ENCODE measurements at places on chromosomes 5 and 9. TPM values are rescaled to one million over a fixed set of nuclear protein-coding genes. Genes with fewer than 3 reads are reported as not detected.

Gene ADAMTSL2
- total RNA-seq: not detected

Gene SNCAIP
- total RNA-seq: not detected

Gene RNF130
- total RNA-seq: 15.3 TPM

Gene OXCT1
- 26.5 TPM for total RNA-seq

Gene ZNF366
- total RNA-seq: 0.39 TPM

Gene AGXT2
- total RNA-seq: not detected

Gene FAM221B
- total RNA-seq: not detected

DNA sequence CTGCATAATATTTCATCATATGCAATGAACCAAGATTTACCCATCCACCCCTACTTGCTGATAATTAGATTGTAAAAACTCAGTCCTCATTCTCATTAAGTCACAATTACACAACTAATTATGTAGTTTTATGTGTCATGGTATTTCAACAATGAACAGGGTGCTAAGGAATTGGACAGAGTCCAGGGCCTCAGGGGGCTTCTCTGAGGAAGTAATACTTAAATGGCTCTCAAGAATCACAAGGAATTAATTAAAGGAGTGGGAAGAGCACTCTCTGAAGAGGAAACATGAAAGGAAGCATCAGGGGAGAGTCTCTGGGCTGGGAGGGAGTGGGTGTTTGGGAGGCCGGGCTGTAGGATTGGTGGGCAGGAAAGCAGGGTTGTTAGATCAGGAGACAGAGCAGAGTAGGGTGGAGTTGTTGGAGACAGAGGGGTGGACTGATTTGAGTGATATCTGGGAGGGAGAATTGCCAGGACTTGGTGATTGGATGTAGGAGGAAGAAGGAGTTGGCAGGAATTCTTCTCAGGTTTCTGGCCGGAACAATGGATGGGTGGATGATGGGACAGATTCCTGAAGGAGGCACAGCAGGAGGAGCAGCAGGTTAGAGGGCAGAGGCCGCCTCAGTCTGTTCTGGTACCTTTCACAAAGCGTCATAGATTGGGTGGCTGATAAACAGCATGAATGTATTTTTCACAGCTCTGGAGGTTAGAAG is 23.0 kb upstream of the NSG2 start:
- DNase-seq: no peak

GRCh38 chr5:78717674-78718584 is 69.4 kb upstream of the LHFPL2 start:
- DNase-seq: no peak

DNA sequence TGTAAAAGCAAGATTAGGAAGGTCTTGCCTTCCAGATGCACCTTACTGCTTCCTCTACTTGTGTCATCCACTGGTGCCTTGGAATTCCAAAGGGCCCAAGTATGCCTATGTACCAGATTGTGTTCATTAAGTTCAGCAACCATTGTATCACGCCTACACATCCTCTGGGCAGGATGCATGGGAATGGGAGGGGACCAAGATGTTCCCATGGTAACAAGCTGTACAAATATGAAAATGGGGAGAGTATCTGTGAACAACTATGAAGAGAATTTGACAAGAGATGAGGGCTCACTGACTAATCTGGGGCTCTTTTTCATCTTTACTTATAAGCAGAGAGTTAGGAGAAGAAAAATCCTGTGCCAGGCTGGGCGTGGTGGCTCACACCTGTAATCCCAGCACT is 137.8 kb upstream of the MAP1B start:
- DNase-seq: no peak

DNA sequence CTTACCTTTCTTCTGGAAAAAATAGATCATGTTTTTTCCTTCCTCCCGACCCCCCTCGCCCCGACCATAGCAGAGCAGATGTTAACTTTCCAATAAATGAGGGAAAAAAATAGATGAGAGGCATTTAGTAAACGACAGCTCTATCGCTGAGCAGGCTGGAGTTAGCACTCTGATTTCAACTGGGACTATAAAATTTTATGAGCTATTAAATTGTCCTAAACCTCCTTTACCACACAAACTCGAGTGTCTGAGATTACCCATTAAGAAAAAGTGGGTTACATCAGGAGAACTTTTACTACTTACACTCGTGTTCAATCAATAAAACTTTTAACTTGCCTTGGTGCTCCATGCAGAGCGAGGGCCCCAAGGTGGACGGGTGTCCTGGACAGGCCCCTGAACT is 59.8 kb upstream of the RNU6ATAC start:
- no peak for DNase-seq

DNA sequence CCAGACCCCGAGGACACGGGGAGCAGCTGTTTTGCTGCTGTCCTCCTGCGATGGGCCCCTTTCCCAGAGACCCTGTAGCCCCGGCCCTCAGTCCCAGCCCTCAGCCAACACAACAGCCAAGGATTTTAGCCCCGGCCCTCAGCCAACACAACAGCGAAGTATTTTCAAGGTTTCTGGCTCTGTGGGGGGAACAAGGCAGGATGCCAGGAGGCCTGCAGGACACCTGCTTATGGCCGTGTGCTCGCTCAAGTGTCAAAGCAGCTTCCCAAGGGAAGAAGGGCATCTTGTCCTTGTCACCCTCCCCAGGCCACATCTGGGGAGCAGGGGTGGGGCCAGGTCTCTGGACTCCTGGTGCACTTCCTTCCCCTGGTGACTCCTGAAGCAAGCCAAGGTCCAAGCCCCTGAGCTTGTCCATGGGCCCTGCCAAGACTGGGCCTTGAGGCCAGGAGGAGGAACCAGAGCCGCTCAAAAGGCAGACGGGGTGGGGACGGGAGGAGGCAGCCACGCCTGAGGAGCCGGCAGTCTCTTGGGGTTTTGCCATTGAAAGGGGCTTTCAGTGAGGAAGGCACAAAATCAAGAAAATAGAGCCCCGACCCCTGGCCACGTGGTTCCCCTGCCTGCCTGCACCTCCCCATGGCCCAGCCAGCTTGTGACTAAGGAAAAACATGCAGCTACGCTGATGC is 10.8 kb downstream of the KCNT1 start:
- no peak for DNase-seq

DNA sequence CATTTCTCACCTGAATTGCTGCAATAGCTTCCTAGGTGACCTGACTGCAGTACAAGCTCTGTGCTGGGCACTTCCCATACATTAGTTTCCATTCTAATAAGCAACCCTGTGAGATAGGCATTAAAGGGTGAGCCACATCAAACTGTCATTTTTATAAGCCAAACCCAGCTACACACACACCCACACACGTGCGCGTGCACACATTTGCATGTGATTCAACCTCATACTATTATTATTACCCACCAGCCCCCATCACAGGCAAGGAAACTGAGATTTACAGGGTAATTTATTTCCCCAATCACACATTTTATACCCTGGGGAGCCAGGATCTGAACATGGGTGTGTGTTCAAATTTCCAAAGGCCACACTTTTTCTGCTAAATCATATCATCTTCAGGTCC is 93.6 kb downstream of the TTLL11 start:
- no peak for DNase-seq

DNA sequence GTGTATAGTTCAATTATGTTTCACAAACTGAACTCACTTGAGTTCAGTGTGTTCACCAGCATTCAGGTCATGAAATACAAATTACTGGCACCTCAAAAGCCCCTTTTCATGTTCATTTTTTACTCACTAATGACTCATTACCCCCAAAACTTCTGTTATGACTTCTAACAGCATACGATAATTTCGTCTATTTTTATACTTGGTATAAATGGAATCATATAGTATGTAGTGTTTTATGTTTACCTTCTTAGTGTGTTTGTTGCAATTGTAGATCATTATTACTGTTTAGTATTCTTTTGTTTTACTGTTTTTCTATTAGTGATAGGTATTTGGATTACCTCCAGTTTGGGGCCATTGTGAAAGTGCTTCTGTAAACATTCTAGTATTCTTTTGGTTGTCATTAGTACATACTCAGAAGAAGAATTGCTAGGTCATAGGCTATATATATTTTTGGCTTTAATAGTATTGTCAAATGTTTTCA is 33.4 kb downstream of the DDX4 start:
- no peak for DNase-seq

DNA sequence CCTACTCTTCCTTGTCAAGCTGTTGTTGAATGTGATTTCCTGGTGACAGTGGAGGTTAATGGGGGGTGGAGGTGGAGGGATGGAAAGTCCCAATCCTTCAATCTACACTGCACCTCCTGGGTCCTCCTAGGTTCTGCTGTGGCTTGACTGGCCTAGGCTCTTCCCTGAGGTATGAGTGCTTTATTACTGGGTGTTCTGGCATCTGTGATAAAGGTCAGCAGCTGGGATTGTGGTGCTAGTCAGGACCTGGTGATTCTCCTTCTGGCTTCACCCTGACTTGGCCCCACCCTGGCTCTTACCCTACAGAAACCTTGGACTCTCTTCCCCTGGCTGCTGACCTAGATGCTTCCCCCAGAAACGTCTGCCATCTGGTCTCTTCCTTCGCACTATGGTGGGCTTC is 194.3 kb downstream of the ARHGEF28 start:
- DNase-seq: no peak

Data from T-helper 17 cell (primary cell).